Thymus (tissue), 14 donors: ENCODE measurements at places on chromosomes 4 and X. TPM values are rescaled to one million over a fixed set of nuclear protein-coding genes. Genes with fewer than 3 reads are reported as not detected.

Gene WNK3
- 1.9 TPM for total RNA-seq

Gene ANXA3
- 13.4 TPM for total RNA-seq

DNA sequence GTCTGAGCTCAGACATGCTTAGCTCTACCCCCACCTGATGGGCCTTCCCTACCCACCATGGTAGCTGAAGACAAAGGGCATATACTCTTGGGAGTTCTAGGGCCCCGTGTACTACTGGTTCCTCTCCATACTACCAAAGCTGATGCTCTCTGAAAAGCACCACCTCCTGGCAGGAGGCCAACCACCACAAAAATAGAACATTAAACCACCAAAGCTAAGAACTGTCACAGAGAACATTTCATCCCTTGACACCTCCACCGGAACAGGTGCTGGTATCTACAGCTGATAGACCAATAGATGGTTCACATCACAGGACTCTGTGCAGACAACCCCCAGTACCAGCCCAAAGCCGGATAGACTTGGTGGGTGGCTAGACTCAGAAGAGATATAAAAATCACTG lies 13.4 kb downstream of the EDA2R start:
- no peak for DNase-seq

GRCh38 chr4:100986360-100986868 lies 360.9 kb downstream of the PPP3CA start:
- no peak for DNase-seq

DNA sequence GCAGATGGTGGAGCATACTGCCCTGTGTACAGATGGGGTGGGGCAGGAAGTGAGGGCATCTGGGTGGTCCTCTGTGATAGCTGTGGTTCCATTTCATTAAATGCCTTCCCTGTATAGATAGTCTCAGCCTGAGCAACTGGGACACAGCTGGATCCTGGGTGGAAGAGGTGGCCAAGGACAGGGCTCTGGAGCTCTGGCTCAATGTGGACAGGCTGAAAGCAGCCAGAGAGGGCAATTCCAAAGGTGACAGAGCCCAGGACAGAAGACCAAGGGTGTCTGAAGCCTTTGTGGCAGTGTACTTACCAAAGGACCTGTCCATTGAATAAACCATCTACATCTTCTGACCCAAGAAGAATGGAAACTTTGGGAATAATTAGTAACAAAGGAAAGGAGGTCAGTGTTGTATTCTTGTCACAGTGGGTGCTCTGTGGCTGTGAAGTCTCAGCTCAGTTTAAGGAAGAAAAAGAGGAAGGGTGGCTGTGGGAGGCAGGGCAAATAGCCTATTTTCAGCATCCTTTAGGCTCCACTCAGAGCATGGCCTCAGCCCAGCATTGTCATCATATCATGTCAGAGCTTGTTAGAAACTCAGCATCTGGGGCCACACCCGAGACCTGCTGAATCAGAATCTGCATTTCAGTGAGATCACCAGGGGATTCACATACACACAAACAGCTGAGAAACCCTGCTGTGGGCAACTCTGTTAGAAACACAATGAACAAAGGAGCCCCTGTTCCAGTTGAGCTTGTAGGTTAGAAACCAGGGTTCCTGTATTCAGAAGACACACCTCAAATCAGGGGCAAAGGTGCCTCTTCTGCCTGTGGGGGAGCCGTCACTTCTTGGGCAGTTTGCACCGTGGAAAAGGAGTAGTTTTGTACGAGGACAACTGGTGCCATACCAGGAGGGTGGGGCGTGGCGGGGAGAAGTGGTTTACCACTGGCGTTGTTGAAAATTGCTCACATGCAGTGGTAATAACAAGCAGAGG lies 168.6 kb downstream of the PTTG2 start:
- DNase-seq = no peak

- no peak for DNase-seq
These were observed 71.9 kb downstream of the CLDN22 start for GRCh38 chr4:183248201-183248600.
